ENCODE measurements at places on chromosomes 12 and 14.

DNA sequence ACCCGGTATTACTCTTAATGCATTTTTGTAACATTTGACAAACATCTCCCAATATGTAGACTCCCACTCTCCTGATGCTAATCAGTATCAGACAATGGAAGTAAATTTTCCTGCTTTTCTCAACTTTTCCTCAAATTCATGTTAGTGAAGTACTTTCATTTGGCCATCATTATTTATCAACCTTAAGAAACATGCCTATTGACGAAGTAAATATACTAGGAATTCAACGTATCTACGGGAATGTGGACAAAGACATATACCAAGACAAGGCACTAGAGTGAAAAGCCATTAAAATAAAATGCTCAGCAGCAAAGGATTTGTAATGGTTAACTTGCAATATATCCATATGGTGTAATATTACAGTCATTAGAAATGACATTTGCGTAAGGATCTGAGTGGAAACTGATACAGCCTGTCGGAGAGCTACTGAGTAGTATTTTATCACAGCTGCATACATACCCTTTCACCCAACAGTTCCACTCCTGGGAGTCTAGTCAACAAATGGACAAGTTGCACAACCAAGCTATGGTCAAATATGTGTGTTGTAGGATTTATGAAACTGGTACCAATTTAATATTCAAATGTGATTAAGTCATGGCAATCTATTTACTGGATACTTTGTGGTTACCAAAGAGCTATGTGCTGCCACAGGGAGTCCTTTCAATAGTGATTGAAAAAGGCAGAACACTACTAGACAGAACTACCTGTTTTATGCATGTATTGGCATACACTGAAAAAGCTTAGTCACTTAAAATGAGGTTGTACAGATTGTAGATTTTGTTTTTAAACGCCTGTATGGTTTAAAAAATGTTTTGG lies 26.5 kb downstream of the NUDT4 start:
- no peak for DNase-seq

GRCh38 chr14:39025810-39026627 lies 77.0 kb downstream of the SEC23A start:
- DNase-seq: no peak

- peak; percentile 50 for DNase-seq
Observed at GRCh38 chr14:97724265-97724731, 927.1 kb downstream of the VRK1 start.

GRCh38 chr14:27056586-27056985 lies 458.8 kb upstream of the NOVA1 start:
- no peak for DNase-seq

- DNase-seq: no peak
Observed at GRCh38 chr14:50311337-50311971, 575 bp downstream of the L2HGDH start.

DNA sequence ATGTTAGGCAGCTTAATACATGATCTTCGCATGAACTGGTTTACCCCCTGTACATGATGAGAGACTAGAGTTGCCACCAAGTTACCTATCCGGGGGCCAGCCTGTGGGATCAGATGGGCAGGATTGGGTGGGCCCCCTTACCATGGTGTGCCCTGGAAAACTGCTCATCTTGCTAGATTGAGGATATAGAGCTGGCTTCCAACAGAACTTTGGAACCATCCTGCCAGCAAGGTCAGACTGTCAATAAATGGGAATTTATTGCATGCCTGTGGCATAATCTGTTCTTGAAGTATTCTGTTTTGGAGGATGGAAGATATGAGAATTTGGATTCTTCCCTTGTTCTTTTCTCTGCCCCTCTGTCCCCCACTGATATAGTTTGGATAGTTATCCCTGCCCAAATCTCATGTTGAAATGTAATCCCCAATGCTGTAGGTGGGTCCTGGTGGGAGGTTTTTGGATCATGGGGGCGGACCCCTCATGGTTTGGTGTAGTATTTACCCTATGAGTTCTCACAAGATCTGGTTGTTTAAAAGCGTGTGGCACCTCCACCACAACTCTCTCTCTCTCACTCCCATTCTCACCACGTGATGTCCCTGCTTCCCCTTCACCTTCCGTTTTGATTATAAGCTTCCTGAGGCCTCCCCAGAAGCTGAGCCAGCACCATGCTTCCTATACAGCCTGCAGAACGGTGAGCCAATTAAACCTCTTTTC lies 3.7 kb upstream of the TM9SF1 start:
- no peak for DNase-seq

DNA sequence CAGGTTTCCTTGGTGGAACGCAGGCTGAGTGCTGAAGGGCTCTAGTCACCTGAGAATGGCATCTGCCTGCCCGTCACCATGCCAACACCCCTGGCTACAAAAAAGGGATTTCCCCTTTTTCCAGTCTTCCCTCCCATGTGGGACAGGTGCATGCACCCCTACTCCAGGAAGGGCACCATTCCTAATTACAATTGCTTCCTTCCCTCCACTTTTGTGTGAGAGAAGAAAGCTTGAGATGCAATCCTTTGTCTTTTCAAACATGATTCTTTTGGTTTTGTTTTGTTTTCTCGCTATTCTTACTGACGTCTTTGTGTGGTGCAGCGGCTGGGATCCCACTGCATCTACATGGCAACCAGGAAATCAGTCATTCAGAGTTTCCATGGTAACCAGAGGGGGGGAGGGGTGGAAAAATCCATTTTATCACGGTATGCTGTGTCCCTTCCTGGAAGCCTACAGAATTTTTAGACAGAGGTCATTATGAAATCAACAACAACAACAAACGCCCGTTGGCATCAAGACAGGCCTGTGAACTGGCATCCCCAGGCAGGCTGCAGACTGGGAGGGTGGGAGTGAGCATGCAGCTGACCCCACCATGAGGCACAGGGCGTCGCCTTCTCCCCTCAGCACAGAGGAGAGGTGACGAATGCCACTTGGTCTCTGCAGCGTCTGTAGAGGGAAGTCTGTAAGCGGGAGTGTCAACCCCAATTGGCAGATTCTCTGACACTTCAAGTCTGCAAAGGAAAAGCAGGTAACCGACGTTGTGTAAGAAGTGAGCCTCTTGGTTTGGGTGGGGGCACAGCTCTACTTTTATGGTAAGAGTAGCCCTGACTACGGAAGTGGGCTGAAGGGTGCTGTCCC lies 13.6 kb upstream of the GNG2 start:
- peak; percentile 96 for DNase-seq

GRCh38 chr12:114665411-114666260 lies 18.3 kb downstream of the TBX3 start:
- DNase-seq: no peak

- no peak for DNase-seq
Observed at GRCh38 chr12:125890971-125891370, 825.7 kb downstream of the AACS start.

GRCh38 chr12:71947645-71948105 lies 9.0 kb downstream of the TPH2 start:
- no peak for DNase-seq

DNA sequence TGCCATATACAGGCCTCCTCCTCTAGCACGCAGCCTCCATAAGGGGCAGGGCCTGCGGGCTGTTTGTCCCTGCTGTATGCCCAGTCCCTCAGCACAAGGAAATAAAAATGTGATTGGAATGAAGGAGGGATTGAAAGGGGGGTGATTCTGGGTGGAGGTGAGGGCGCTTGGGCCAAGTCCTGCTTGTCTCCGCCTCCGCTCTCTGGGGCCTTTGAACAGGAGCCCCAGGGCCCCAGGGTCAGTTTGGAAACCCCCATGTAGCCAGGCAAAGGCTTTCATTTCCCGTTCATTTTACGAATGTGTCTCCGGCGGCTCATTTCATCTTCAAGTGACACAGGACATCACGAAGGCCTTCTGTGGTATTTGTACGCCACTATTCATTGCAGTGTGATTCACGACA lies 4.5 kb upstream of the CACNA2D4 start:
- no peak for DNase-seq

GRCh38 chr14:59055439-59056045 lies 132.9 kb upstream of the DAAM1 start:
- DNase-seq: peak; percentile 28

DNA sequence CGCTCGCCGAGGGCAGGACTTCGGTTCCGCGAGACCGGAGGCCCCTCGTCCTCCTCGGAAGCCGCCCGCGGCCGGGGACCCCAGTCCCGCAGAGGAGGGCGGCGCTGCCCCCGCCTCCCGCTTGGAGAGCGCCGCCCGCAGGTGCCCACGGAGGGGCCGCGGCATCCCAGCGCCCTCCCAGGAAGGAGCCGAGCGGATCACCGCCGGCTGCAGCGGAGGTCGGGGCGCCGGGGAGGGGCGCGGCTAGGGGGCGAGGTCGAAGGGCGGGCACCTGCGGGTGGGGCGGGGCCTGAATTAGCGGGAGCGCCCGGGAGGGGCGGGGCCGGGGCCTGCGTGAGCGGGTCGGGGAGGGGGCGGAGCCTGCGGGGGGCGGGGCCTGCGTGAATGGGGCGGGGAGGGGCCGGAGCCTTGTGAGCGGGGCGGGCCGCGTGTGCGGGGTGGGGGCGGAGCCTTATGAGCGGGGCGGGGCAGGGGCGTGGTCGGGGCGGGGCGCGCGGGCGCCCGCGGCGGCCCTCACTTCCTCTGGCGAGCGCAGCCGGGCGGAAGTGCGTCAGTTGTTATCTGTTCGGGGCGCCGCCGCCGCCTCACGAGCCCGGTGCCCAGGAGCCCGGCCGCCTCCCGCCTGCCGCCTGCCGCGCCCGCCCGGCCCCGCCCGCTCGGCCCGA lies at the start of gene FBRSL1:
Gene FBRSL1 (plus strand): TSS at position 550 of the 665 bp plus-strand sequence.
- DNase-seq: peak; percentile 95

GRCh38 chr12:68686262-68686594 lies 550 bp upstream of the NUP107 start:
- DNase-seq: no peak

GRCh38 chr12:107983756-107984472 lies 145.2 kb upstream of the WSCD2 start:
- DNase-seq: no peak

- no peak for DNase-seq
Observed at GRCh38 chr14:65330416-65330815, 82.1 kb upstream of the FUT8 start.

DNA sequence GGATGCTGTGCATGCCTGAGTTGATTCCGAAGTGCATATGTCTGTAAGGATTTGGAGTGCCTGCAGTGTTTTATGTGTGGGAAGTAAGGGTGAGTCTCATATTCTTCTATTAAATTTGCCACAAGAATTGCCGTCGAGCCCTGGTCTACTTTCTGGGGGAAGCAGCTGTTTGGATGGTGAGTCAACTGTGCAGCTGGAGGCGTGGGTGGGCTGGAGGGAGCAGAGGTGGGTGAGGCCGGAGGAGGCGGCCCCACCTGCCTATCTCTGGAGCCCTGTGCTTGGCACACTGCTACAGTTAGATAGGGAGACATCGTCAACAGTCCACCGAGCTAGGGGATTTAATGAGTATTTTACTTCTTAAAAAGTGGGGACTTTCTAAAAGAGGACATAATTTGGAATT lies 9.7 kb downstream of the GLRX5 start:
- no peak for DNase-seq

DNA sequence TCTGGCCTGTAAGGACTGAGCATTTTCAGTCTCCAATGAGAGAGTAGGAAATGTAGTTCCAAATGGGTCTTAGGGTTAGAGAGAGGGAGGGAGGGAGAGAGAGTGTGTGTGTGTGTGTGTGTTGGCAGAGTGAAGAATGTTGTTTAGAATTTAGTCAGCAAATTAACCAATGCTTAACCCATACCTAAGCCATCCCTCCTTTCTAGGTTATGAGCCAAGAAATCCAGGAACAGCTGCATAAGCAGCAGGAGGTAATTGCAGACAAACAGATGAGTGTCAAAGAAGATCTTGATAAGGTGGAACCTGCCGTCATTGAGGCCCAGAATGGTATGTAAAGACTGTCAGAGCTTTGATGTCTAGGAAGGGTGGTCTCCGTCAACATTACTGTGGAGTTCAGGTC lies 56.9 kb downstream of the HSP90AA1 start:
- no peak for DNase-seq

GRCh38 chr14:100748403-100748802 lies 21.7 kb downstream of the DLK1 start:
- DNase-seq: no peak

- DNase-seq: no peak
Observed at GRCh38 chr12:42759622-42760273, 170.2 kb upstream of the PRICKLE1 start.

DNA sequence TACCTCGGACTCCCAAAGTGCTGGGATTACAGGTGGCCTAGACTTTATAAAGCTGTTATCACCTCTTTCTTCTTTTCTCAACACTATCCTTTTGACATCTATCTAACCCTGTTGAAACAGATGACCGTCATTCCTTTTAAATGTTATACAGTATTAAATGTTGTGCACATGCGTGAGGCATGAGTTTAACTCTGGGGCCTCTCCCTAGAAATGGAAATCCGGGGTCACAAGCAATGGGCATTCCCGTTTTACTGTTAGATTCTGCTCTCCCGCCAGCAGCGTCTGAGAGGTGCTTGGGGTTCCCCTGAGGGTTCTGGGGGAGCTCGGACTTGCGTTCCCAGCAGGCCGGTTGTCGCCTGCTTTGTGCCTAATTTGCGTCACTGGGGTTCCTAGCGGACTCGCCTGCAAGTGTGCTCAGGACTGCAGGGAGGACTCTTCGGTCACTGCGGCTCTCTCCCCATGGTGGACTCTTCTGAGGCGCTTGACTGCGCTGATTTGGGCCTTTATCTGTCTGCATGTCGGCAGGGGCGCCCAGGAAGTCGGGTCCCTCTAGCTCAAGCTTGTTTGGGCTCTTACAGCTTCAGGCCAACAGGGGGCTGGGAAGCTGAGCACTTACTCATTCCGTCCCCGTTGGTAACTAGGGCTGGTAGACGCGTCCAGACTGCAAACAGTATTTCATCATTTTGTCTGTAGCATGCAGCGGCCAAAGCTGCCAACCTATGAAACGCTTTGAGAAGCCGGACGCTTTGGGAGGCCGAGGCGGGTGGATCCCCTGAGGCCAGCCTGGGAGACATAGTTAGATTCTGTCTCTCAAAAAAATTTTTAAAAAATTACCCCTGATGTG lies 1.2 kb upstream of the RAN start:
- peak; percentile 74 for DNase-seq

GRCh38 chr14:26549571-26549970 lies 48.3 kb downstream of the NOVA1 start:
- no peak for DNase-seq

DNA sequence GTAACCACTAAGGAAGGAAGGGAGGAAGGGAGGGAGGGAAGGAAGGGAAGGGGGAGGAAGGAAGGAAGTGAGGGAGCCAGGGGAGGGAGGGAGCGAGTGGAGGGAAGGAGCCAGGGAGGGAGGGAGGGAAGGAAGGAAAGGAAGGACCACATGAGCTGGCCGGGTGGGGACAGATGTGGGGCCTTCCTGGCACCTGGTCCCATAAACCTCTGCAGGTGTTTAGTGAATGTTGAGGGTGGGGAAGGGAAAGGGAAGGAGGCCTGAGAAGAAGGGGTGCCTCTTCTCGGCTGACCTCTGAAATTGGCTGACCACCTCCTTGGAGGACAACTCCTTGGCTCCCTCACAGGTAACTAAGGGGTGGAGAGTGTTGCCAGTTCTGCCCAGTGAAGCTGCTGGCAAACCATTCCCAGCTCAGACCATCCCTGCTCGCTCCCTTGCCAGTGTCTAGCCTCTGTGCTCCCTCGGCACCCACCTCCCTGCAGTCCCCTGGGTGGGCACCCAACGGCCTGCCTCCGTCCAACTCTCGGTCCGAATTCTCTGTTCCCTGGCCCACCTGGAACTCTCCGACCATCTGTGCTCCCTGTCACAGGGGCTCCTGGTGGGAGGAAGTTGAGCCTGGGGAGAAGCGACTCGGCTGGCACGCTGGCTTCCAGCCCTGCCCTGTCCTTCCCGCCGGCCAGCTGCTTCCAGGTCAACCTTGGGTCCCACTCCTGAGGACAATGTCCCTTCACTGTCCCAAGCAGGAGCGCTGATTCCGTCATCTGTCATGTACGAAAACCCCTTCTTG lies 12.2 kb upstream of the PPP1R13B start:
- no peak for DNase-seq

- no peak for DNase-seq
Observed at GRCh38 chr14:61653507-61653906, 41.8 kb upstream of the HIF1A start.

GRCh38 chr12:1605129-1606020 lies 11.0 kb upstream of the FBXL14 start:
- DNase-seq: peak; percentile 67
